Spleen (tissue), 13 donors: ENCODE measurements at places on chromosomes 5 and 9.

DNA sequence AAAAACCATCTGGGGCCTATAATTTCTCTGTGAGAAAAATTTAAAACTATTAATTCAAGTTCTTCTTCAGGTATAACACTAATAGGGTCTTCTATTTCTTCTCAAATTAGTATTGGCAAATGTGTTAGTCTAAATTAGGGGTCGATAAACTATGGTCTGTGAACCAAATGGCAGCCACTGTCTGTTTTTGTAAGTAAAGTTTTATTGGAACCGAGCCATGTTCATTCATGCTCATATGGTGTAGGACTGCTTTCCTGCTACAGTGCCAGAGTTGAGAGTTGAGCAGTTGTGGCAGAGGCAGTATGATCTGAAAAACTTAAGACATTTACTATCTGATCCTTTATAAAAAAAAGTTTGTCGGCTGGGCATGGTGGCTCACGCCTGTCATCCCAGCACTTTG, 29.1 kb downstream of the SEC61B start:
- H3K4me3 ChIP-seq: no peak overlapping the region
- H3K27ac ChIP-seq: no peak overlapping the region
- no peak for DNase-seq
- no peaks in the 10 kb centered on the region for H3K27me3 ChIP-seq

DNA sequence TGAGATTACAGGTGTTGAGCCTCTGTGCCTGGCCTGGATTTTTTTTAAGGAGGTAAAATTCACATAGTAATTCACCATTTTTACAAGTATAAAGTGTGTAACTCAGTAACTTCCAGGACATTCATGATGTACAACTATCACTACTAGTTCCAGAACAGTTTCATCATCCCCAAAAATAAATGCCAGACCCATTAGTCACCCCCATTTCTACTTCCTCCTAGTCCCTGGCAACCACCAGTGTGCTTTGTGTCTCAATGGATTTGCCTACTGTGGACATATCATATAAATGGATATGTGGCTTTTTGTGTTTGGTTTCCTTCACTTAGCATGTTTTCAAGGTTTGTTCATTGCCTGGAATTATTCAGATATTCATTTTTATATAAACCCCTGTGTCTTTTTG, 72.5 kb upstream of the PANK3 start:
- H3K27me3 ChIP-seq: no peaks in the 10 kb centered on the region
- H3K4me3 ChIP-seq: no peak overlapping the region
- no peak for DNase-seq
- H3K27ac ChIP-seq: no peak overlapping the region
- no peaks in the 10 kb centered on the region for H3K4me1 ChIP-seq

DNA sequence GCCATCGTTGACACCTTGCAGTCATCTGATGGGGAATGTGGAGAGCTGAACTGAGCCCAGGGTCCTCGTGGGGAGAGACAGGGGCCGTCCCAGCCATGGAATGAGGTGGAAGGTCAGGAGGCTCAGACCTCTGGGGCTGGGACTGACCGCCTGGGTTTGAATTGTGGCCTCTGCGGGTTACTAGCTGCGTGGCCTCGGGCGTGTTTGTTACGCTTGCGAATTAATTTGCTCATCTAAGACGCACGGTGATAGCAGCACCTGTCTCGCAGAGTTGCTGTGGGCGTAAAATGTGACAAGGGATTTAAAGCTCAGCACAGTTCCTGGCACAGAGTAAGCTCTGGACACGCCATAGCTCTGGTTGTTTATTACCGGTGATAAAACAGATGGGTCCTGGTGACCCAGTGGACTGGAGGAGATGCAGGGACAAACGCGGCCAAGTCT, 19.4 kb upstream of the DAB2IP start:
- no peak for DNase-seq
- no peaks in the 10 kb centered on the region for H3K36me3 ChIP-seq
- no peak overlapping the region for H3K27ac ChIP-seq
- H3K27me3 ChIP-seq: no peaks in the 10 kb centered on the region
- H3K4me3 ChIP-seq: no peak overlapping the region
- no peaks in the 10 kb centered on the region for H3K4me1 ChIP-seq

DNA sequence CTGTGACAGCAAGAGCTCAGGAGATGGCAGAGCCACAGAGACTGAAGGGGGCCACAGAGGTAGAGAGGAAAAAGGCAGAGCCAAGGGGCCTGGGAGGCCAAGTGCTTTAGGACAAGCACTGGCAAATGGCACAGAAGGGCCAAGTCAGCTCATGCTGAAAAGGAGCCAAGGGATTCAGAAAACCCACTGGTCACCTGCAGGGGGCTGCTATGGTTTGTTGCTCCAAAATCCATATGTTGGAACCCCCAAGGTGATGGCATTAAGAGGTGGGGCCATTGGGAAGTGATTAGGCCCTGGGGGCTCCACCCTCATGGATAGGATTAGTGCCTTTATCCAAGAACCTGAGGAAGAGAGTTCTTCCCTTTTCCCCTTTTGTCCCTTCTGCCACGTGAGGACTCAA, 165.4 kb downstream of the ARSB start:
- no peaks in the 10 kb centered on the region for H3K4me1 ChIP-seq
- H3K36me3 ChIP-seq: no peaks in the 10 kb centered on the region
- H3K27me3 ChIP-seq: no peaks in the 10 kb centered on the region
- no peak overlapping the region for H3K27ac ChIP-seq

DNA sequence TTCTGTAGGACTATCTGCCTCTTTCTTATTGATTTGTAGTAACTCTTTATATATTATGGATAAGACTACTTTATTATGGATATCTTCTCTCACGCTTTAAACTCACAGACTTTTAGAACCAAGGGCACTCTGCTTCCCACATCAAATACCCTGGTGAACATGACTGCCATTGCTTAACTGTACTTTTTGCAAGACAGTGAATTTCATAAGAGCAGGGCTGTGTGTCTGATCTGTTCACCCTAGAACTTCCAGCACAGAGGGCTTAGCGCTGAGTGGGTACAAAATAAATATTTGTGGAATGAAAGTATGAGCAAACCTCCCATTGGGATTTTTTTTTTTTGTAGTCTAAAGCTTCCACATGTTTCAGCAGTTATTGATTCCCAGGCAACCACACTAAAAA, 84.8 kb downstream of the CFAP77 start:
- H3K36me3 ChIP-seq: no peaks in the 10 kb centered on the region
- DNase-seq: no peak
- no peaks in the 10 kb centered on the region for H3K27me3 ChIP-seq
- no peaks in the 10 kb centered on the region for H3K4me1 ChIP-seq

DNA sequence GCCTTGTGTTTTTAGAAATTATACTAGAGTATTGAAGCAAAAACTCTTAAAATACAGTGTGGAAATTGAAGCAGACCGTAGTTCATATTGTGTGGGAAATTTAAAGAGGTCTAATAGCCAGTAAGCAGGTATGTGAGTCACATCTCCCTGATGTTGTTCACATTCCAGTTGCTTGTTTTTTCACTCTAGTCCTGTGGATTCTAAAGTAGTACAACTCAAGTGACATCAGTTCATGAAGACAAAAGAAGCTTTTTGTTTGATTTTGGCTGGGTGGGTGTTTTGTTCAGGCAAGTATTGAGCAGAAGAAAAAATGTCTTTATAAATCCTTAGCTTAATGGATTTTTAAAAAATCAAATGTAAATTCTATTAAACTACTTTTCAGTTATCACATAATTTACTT, 216.2 kb downstream of the MAN2A1 start:
- no peaks in the 10 kb centered on the region for H3K27me3 ChIP-seq
- H3K27ac ChIP-seq: no peak overlapping the region
- no peaks in the 10 kb centered on the region for H3K4me1 ChIP-seq
- H3K4me3 ChIP-seq: no peak overlapping the region

DNA sequence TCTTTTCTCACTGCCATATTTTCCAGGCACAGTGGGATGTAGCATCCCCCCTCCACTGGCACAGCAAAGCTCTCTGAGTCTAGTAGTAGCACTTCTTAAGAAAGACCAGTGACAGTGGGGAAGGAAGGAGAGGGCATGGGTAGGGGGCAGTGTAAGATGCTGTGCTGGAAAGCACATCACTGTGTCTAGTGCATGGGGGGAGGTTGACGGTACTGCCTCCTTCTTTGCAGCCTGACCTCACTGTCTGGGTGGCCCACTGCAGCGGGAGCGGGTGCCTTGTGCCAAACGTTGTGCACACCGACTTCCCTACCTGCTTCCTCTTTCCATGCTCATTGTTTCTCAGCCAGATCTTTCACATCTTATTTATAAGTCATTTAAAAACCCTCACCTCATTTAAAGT, 91.8 kb downstream of the PDE8B start:
- no peaks in the 10 kb centered on the region for H3K36me3 ChIP-seq
- no peak overlapping the region for H3K4me3 ChIP-seq
- no peak for DNase-seq
- H3K27ac ChIP-seq: no peak overlapping the region
- no peaks in the 10 kb centered on the region for H3K4me1 ChIP-seq
